ENCODE measurements at places on chromosomes 6 and 20.
A peak's percentile ranks its signal among the peaks of the same experiment; 100 is the strongest.

GRCh38 chr6:129516005-129516404, 194.0 kb downstream of the ARHGAP18 start:
- DNase-seq = no peak

GRCh38 chr6:73302339-73302738, 39.3 kb upstream of the KHDC1 start:
- no peak for DNase-seq

DNA sequence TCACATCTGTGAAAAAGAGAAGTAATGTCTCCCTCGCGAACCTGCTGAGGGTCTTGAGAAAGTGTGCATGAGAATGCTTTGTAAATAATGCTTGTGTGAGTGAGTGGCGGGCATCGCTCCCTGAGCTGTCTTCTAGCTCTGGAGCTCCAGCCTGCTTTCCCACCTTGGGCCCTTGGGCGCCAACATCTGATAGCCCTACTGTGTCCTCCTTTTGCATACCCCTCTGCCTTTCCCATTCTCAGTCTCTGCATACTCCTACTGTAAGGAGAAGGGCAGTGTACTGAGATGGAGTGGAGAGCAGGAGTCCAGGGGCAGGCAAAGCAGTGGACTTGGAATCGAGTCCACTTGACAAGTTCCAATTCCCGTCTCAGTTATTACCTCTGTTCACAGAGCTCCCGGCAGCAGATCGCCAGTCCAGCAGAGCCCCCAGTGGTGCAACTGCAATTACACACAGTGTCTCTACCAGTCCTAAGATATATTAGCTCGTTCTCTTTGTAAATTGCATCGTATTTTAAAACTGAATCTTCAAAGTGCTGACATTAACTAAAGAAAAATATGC, 847 bp upstream of the NCR2 start:
- no peak for DNase-seq

DNA sequence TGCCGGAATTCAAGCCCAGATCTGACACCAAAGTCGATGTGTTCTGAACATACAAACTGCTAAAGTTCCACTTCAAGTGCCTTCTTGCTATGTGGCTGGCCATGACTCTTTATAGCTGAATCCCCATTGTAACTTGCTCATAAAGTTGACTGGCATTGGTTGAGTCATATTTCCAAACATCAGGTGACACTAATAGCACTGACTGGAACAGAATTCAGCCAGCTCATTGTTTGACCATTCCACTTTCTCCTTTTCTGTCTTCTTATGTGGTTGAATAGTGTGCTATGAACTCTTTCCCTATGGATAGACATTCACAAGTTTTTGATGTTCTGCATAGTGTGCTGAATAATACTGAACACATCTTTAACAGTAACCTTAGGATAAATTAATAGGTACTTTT, 266.2 kb upstream of the ZFP64 start:
- DNase-seq = no peak

- no peak for DNase-seq
Measured at GRCh38 chr6:2952557-2953095, 18.7 kb downstream of the SERPINB6 start.

- DNase-seq = no peak
Measured at GRCh38 chr20:19000078-19000477, 186.5 kb downstream of the SCP2D1 start.

DNA sequence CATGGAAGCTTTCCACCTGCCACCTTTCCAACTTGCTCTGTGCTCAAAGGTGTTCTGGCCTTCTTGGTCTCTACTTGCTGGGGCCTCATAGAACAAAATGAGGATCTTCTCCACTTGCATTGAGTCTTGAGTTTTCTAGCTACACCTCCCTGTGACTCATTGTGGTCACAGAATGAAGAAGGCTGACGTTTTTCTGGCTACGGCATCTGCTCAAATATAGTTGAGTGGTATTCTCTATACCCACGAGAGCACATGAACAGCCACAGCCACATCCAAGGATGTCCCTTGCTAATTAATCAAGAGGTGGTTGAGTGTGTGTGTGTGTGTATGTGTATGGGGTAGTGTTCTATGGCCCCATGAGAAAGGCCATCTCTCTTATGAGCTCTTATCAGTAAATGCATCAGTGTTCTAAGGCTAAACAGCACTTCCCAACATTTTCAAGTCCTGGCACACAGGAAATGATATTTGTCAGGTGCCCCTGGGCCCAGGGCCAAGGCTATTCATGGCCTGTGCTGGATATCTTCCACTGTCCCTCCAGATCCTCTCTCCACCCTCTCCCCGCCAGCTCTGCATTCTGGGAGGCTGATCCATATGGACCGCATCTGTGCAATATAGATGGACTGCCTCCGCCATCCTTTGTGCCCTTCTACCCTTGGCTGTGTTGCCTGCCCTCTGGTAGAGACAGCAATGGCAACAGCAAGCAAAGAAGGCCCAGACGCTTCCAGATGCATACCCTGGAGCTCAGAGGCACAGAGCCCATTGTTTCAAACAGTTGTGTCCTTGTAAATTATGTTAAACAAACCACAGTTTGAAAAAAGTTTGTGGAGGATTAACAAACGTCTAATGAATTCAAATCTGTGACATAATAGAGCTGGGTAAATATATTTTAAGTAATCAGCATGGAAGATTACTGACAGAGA, 150.2 kb downstream of the LRFN2 start:
- no peak for DNase-seq

- DNase-seq = no peak
Measured at GRCh38 chr6:156313037-156313436, 464.1 kb upstream of the ARID1B start.

GRCh38 chr6:6600875-6601274, 12.4 kb downstream of the LY86 start:
- no peak for DNase-seq

GRCh38 chr6:109456111-109456583, 575 bp upstream of the MICAL1 start:
- DNase-seq = no peak

DNA sequence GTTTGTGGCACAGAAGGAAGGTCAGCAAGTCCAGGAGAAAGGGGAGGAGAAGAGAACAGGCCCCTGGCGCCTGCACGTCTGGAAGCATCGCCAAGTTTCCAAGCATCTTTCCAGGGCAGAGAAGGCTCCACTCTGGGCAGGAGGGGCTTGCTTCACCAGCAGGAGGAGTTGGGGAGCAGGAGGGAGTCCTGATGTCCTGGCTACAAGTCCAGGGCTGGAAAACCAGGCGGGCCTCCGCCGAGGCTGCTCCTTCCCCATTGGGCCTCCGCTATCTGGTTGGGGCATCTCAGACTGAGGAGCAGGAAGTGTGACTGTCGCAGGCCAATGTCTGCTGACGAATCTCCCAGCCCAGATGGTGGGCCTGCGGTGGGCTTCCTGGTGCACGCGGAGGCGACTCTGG, 421.9 kb downstream of the PREX1 start:
- no peak for DNase-seq

GRCh38 chr20:48338717-48339116, 489.1 kb downstream of the PREX1 start:
- DNase-seq = no peak

DNA sequence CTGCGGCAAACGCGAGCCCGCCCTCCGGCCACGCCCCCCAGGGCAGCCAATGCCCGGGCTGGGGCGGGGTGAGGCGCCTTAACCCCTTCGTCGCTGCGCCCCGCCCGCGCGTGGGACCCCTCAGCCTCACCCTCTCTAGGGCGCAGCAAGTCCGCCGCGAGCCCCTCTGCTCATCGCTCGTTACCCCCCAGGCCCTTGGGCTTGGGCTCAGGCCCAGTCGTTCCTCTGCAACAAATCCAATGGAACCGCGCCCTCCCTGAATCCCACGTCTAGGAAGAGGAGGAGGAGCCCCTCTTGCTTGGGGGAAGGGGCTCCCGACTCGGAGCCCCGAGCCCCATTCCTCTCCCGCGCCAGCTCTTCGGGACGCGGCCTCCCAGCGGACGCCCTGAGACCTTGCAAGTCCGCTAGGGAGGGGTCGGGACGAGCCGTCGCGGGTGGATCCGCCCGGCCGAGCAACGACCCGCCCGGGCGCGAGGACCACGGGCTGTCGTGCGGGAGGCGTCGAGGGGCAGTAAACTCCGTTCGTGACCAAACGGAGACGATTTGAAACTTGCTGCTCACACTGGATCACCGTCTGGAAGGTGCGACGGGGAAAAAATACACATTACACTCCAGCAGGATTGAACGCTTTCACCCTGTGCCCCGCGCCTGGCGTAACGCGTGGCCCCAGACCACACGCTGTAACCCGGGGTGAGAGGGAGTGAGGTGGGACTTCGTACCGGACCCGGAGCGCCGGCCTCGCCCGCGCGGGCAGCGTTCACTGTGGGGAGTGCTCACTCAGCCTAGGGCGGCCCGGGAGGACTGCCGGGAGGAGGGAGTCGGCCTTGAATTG, 477 bp upstream of the LZTS3 start:
- DNase-seq = peak; percentile 79

DNA sequence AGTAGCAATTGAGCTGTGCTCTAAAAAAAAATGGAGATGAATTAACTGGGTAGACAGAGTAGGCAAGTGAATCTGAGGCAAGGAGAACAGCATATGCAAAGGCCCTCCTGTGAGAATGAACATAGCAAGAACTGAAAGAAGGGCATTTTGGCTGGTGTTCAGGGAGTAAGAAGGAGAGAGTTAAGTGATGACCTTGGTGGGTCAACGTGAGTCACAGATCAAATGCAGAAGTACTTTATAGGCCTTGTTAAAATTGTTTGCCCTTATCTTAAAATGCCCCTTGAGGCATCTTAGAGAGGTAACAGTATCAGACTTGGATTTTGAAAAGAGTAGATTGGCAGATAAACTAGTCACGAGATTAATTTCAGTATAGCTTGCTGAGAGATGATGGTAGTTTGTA, 24.5 kb downstream of the NDUFAF5 start:
- no peak for DNase-seq

- no peak for DNase-seq
Measured at GRCh38 chr20:50345712-50346373, 155.2 kb downstream of the CEBPB start.

GRCh38 chr20:37479925-37480691, 40.9 kb upstream of the NNAT start:
- no peak for DNase-seq

- no peak for DNase-seq
Measured at GRCh38 chr6:5701174-5701573, 305.6 kb downstream of the NRN1 start.

GRCh38 chr6:169320013-169320412, 66.4 kb upstream of the THBS2 start:
- no peak for DNase-seq
